ENCODE measurements at places on chromosomes 16 and 17.

- DNase-seq, result no peak
These were observed at the start of gene HID1 for GRCh38 chr17:74972107-74972972. Gene HID1 (minus strand): TSS chr17:74972759. CDS start chr17:74972656, 103 bp downstream.

DNA sequence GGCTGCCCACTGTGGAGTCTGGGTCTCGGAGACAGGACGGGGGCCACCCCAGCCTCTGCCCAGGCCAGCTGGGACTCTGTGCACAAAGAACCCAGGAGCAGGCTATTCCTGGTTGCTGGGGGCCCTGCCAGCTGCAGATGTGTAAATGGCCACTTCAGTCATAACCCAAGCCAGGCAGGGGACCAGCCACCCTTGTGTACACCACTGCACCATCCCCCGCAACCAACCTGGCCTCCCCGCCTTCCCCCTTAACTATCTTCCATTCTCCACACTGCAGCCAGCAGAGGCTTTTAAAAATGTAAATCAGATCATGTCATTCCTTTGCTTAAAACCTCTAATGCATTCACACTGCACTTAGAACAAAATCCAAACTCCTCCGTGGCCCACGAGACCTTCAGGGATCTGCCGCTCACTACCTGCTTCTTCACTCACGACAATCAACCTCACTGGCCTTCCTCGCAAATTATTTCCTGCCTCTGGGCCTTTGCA is 28.3 kb downstream of the RTN4RL1 start:
- DNase-seq, result no peak

GRCh38 chr16:67302076-67302475 is 22.7 kb downstream of the PLEKHG4 start:
- no peak for DNase-seq

DNA sequence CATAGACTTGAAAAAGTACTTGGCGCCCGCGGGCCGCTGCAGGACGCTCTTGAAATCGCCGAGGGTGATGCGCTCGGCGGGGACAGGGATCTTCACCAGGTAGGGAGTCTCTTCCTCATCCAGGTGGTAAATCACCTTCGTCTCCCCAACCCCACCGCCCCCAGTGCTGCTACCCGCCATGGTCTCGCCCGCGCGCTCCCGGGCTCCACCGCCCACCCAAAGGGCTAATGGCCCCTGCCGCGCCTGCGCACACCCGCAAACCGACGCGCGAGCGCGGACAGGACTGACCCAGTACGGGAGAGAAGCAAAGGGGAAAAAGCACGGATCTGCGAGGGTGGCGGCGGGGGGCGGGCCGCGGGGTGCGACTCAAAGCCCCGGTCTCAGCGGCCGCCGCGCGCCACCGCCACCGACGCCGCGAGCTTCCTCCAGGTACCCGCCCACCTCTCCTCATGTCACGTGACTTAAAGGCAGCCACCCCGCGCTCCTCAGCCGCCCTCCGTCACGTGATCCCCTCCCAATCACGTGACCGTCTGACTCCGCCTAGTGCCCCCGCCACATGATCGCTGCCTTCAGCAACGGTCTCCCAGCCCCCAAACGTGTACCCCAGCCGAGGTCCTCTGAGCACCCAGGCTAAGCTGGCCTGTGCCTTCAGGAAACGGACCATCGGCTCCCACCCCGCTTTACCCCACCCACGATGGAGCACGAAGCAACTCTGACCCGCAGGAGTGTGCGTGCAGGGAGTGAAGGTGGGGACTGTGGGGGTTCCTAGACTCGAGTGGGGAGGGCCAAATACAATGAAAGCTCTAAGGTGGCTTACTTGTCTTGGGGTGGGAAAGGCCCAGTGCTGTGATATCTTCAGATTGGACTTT is at the start of gene DVL2:
DVL2 (minus strand) TSS at position 435 of the 869 bp plus-strand sequence; CDS start at position 180, 255 bp downstream.
- DNase-seq, result peak; percentile 84

- no peak for DNase-seq
These were observed at the start of gene CAMKK1 for GRCh38 chr17:3893003-3893719. Gene CAMKK1 (minus strand): TSS chr17:3893053. CDS start chr17:3885687, 7,366 bp downstream.

DNA sequence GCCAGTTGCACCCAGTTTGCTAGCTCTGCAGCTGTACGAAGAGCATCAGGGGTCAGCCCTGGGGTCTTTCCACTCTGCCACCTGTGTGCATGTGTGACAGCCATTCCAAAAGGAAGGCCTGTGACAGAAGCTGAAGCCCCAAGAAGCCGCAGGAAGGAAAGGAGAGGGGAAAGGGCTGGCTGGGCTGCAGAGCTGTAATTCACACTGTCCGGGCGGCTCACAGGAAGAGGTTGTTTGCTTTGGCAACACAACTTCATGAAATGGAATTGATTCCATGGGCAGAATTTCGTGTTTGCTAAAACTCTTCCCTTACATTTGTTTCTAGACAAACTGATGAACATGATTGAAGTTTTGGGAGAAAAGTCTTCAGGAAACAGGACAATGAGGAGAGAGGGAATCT is 14.8 kb downstream of the TMEM204 start:
- no peak for DNase-seq

DNA sequence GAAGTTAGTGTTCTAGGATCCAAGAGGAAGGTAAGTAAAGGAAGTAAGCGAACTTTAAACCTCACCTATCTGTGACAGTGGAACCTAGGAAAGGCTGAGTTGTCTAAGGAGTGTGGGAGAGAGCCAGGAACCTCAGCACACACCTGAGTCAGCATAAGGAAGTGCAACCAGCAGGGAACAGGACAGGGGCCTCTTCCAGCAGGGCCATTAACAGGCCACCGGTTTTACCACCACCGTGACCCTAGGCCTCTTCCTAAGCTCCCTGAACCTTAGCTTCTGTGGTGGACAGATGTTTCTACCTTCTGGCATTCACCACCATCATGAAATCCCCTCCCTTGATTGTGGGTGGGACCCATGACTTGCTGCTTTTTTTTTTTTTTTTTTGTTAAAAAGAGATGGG is 26.7 kb upstream of the GPATCH8 start:
- no peak for DNase-seq

DNA sequence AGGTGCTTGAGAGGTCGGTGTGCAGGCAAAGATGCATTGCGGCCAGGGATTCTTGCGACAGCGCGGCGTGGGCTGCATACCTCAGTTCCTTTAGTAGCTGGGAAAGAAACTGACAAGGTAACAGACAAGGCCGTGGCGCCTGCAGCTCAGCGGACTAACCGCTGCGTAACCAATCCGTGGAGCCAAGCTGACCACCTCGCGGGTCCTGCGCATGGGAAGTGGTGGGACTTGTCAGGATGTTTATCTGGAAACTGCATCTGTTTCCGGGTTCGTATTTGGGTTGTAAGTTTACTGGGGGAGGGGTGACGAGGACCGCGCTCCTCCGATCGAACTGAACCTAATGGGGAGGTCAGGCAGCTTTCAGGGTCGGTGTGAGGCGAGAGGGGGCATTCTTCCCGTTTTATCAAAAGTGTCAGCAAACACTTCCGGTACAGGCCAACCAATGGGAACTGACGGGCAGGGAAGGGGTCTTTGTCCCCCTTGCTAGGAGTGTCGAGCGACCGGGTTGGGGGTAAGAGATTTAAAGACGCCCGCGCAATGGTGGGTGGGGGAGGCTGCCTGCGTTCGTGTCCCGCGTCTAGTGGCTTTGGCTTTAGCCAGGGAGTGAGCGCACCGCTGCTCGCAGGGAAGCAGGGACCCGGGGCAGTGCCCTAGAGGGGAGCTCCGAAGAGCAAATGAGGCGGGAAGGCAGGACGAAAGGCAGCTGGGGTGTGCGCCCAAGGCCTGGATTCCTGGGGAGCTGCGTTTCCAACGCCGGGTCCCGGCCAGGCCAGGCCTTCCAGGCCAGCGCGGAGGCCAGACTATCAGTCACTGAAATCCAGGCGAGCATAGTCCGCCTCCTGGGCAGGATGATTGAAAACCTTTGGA is 7.0 kb downstream of the IRX6 start:
- no peak for DNase-seq

- no peak for DNase-seq
These were observed 340.1 kb downstream of the ABCC12 start for GRCh38 chr16:47815655-47816054.

GRCh38 chr16:69407702-69408323 is 16.6 kb upstream of the CYB5B start:
- no peak for DNase-seq

GRCh38 chr16:84475643-84476240 is 28.7 kb downstream of the MEAK7 start:
- no peak for DNase-seq

DNA sequence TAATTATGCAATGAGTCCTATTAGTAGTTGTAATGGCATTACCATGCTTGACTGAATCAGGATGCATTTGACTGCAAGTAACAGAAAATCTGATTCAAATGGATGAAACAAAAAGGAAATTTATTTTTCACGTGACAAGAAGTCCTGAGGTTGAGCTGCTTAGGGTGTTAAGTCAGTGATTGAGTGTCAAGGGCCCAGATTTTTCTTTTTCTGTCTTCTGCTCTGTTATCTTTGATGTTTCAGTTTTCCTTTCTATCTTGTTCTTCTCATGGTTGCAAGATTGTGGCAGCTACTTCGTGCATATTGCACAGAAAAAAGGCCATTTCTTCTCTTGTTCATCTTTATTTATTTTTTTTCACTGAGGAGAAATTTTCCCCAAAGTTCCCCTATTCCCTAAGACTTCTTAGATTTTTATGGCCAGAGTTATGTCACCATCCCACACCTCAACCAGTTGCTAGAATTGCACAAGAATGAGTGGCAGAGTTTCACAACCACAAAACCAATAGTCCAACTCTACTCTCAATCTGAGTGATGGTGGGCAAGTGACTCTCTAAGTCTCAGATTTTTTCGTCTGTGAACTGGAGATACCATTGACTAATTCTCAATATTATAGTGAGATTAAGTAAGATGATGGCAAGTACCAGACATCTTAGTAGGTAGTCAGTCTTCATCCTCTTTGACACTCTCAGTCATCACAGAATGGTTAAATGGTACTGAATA is 15.7 kb upstream of the GPR139 start:
- DNase-seq, result no peak

DNA sequence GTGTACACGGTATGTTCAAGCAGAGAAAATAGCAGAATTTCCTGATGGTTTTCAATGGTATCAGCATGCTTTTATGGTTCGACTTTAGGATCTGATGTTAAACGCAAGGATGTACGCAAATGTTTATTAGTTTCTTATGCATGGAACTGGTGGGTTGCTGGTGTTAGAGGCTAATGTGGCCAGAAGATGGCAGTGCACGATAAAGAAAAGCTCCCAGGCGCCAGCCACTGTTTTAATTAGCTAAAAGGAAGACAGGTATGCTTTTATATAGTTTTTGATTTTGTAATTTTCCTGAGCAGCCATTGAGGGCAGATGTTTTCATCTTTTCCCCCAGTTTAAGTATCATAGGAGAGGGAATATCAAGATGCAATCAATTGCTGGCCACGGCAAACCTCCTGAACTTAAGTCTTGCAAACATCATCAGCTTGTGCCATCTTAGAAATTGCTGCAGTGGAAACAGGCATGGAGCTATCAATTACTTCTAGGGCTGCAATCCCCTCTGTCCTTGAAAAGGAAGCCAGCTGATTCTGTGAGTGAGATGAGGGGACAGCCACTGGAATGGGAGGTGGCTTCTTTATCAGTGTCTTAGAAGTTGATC is 648.5 kb upstream of the RBFOX1 start:
- DNase-seq, result no peak

- no peak for DNase-seq
These were observed 118.4 kb downstream of the SNX11 start for GRCh38 chr17:48225725-48226567.

GRCh38 chr17:77501101-77501566 is 360.4 kb downstream of the SEC14L1 start:
- DNase-seq, result no peak

DNA sequence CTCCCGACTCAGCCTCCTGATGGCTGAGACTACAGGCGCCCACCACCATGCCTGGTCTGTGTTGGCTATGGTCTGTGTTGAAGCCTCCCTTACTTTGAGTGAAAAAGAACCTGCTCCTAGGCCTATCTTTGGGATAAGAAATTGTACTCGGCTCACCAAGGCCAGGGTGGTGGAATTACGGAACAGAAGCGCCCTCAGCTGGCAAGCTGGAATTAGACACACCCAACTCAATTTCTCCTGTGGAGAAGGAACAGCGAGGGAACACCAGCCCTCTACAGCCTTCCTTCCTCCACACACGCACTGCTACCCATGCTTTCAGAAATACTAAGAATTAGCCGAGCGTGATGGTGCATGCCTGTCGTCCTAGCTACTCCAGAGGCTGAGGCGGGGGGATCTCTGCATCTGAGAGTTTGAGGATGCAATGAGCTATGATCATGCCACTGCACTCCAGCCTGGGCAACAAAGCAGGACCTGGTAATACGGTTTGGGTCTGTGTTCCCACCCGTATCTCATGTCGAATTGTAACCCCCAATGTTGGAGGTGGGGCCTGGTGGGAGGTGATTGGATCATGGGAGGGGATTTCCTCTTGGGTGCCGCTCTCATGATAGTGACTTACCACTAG is 40.1 kb upstream of the RBBP6 start:
- DNase-seq, result no peak

- DNase-seq, result no peak
These were observed 87.4 kb downstream of the KCNJ2 start for GRCh38 chr17:70256751-70257150.

- no peak for DNase-seq
These were observed 40.3 kb upstream of the CCNF start for GRCh38 chr16:2388875-2389433.
